DMS79 treated with DMSO at 0.1 percent for 48 hours (cell line): ENCODE measurements at places on chromosomes 4 and X.

GRCh38 chr4:106337916-106338315 is 21.6 kb downstream of the AIMP1 start:
- DNase-seq: no peak

DNA sequence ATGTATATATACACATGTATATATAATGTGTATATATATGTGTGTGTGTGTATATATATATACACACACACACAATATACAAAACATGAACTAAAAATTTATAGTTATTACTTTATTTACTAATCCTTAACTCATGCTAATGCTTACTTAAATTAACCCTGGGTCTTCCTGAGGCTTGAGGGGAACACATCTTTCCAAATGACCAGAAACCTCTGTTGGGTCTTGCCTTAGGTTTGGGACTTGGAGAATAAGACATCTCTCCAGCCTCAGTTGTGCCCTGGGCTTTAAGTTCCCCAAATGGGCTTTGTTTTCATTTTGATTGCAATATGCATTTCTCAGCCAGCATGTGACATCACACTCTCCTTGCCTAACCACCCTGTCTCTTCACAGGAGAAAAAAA is 7.7 kb downstream of the GEMIN8 start:
- DNase-seq: no peak

DNA sequence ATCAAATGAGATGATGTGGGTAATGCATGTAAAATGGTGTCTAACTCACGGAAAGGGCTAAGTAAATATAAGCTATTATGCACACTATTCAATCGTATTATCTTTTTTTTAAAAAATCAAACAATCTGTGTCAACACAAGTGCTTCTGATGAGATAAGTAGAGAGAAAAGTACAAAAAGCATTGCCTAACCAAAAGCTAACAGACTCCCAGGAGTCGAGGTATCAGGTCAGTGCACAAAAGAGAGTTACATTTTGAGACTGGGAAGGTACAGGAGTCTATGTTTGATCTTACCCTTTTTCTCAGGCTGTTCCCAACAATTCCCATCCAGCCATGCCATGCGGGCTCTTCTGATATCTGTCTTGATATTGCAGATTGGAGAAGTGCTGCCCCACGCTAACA is 203.3 kb upstream of the ZIC3 start:
- DNase-seq: no peak

DNA sequence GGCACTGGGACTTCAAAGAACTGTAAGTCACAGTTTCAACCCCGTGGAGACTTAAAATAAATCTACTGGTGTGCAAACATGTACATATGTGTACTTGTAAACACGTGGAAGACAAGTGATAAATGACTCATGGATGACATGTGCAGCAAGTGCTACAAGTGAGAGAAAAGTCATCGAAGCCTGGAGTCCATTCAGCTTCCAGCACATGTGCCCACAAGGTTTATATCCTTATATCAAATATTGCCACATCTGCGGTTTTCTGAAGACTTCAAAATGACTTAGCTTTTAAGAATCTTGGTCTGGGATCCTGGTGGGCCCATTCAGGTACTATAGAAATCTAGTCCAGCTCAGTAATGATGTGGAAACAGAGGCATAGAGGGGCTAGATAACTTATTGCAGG is 33.0 kb upstream of the TTC29 start:
- no peak for DNase-seq

- DNase-seq: no peak
Measured at GRCh38 chr4:1490011-1490653, 83.9 kb upstream of the NKX1-1 start.

GRCh38 chr4:125104616-125105015 is 210.1 kb upstream of the FAT4 start:
- DNase-seq: no peak

GRCh38 chr4:74659576-74660411 is 134.5 kb downstream of the BTC start:
- DNase-seq: no peak

DNA sequence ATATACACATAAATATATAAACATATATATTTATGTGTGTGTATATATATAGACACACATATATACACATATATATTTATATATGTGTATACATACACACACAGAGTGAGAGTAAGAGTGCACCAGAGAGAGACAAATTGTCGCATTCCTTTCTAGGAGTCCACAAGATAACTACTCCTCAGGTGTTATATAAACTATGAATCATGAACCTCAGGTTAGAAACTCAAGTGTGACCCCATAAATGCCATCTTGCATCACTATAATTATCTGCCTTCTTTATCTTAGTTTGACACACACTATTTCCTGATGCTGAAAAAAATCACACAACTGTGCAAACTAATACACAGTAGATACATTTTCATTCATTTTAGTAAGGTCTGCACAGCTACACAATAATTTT is 135.2 kb downstream of the PPARGC1A start:
- DNase-seq: no peak

- no peak for DNase-seq
Measured at GRCh38 chrX:121496966-121497365, 449.6 kb downstream of the GLUD2 start.

- DNase-seq: no peak
Measured at GRCh38 chrX:12825801-12826200, 34.6 kb downstream of the PRPS2 start.

DNA sequence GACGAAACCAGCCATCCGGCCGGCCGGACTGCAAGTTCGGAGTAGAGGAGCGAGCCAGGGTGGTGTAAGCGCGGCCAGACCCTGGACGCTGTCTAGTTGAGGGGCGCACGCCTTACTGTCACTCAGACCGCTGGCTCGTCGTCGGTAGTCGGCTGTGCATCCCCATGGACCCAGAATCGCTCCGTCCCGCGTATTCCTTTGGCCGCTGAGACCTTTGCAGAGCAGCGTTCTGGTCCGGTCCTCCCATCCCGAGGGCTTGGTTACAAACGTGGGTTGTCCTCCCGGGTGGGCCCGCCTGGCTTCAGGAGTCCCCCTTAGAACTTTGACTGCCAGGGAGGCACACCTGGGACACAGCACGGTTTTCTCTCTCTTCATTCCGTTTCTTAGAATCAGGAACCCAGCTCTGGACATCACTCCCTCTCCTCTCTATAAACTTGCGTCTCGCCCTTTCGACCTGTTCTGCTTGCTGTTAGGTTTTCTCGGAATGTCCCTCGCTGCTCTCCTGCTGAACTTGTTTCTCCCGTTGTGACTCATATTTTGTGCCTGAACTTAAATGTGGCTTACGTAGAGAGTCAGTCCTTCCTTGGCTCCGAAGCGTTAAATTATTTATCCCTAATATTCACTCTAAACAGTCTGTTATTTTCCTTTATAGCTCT is 672 bp downstream of the PGM2 start:
- DNase-seq: no peak

- DNase-seq: no peak
Measured at GRCh38 chr4:30723201-30723955, 3.2 kb downstream of the PCDH7 start.

DNA sequence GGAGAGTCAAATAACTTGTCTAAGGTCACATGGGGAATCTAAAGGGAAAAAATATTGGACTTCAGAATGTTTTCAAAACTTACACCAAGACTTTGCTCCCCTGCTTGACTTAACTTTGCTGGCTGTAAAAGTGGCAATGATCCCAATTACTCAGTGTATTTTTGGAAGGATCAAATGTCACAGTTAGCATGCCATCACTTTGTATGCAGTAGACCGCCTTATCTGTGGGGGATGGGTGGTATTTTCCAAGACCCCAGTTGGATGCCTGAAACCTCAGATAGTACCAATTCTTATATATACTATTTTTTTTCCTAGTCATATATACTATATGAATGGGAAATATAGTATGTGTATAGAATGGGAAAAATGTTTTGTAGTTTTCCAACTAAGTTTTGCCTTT is 53.4 kb downstream of the COL4A6 start:
- DNase-seq: no peak

GRCh38 chr4:128648021-128648420 is 161.5 kb upstream of the JADE1 start:
- DNase-seq: no peak
